ENCODE measurements at places on chromosomes 12 and 14. TPM values are rescaled to one million over a fixed set of nuclear protein-coding genes. Genes with fewer than 3 reads are reported as not detected.

FAM186B gene
- total RNA-seq: 0.57 TPM

COX8C gene
- total RNA-seq: not detected

KRT6C gene
- total RNA-seq: not detected

CRIP1 gene
- total RNA-seq: 21.3 TPM

GNS gene
- 106 TPM for total RNA-seq

MYL2 gene
- 0.48 TPM for total RNA-seq

PDZRN4 gene
- not detected for total RNA-seq

KRT4 gene
- not detected for total RNA-seq

HSPB8 gene
- 54.6 TPM for total RNA-seq

SPIC gene
- not detected for total RNA-seq

MYO1H gene
- not detected for total RNA-seq

CELA1 gene
- total RNA-seq: not detected

KRT2 gene
- not detected for total RNA-seq

ANO6 gene
- 111 TPM for total RNA-seq
